HT-29 (cell line): ENCODE measurements at places on chromosomes 12 and 14.

DNA sequence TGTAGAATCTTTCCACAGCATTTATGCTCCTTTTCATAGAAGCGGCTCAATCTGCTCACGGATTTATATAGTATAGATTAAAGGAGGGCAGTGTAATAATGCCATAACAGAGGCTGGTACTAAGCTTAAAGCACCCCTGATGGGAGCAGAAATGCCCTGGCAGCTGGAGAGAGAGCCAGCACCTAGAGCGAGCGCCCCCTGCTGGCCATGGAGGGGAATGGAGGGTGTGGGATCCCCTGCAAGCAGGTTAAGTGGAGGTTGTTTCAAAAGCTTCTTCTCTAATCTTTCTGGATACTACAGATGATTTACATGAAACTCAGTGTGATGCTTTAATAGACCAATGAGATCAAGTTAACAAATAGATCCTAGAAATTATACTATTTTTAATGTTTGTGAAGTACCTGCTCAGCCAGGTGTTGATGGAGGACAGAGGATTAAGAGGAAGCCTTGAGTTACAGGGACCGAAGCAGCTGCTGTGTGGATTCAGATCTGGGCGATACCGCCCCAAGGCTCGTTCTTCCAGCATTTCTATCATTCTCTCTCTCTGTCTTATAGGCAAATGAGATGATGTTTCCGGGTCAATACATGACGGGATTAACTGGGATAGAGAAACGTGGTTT lies 1519.3 kb upstream of the TMEM132C start:
- peak; percentile 67 for DNase-seq

GRCh38 chr14:70808416-70809224 lies 693 bp downstream of the MAP3K9 start:
- DNase-seq = no peak

- no peak for DNase-seq
Measured at GRCh38 chr14:68015356-68016254, 196.0 kb downstream of the RAD51B start.

GRCh38 chr12:77724367-77724957 lies 106.2 kb upstream of the NAV3 start:
- DNase-seq = peak; percentile 79

DNA sequence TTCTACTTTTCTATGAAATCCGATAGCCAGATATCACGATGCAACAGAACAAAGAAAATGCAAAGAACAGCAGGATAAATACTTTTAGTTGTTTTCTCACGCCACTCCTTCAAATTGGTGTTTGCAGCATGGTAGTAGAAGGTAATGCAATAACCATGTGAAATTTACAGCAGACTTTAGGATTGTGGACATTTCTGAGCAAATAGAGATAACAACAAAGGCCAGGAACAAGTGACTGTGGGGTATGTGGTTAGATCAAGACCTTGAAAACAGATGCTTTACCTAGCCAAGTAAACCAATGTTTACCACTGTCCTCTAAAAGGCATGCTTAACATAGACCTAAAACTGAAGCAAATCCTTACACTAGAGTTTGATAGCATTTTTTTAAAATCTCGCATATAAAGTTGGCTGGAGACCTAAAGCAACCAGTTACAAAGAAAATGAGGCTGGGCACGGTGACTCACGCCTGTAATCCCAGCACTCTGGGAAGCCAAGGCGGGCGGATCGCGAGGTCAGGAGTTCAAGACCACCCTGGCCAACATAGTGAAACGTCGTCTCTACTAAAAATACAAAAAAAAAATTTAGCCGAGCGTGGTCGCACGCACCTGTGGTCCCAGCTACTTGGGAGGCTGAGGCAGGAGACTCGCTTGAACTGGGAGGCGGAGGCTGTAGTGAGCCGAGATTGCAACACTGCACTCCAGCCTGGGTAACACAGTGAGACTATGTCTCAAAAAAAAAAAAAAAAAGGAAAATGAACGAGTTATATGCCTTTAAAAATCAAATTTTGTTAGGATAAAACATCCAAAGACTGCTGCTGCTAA lies 123.2 kb upstream of the FOXN3 start:
- no peak for DNase-seq

GRCh38 chr14:98847521-98848468 lies 424.2 kb downstream of the BCL11B start:
- no peak for DNase-seq

DNA sequence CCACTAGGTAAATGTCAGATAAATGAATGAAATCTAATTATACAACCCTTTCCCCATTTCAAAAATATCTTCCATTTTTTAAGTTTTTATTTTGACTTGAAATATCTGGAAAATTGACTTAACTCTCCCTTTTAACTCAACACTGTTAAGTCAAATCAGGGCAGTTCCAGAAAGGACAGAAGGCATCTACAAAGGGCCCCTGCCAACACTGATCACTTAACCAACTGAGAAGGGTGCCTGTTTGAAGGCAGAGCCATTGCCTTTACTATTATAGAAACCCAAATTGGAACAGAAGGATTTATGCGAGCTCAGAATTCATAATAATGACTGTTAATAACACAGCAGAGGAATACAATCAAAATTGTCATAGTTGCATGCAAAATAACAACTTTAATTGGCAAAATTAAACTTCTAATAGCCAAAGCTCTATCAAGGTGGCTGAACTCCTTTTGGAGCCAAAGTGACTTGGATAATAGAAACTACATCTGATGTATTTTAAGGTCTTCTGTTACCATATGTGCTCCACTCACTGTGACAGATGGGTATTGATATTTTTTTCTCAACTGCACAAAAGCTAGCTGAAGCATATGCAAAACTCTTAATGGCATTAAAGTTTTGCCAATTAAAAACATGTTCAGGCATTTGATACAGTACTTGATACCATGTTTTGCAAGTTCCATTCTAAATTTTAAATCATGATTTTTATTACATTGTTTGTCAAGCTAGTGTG lies 383.8 kb downstream of the NOVA1 start:
- DNase-seq = no peak

- DNase-seq = no peak
Measured at GRCh38 chr12:106754331-106754730, 20.2 kb upstream of the RIC8B start.

- no peak for DNase-seq
Measured at GRCh38 chr14:72892879-72893635, 844 bp downstream of the DPF3 start.

- no peak for DNase-seq
Measured at GRCh38 chr12:44876544-44877410, 662 bp upstream of the NELL2 start.

DNA sequence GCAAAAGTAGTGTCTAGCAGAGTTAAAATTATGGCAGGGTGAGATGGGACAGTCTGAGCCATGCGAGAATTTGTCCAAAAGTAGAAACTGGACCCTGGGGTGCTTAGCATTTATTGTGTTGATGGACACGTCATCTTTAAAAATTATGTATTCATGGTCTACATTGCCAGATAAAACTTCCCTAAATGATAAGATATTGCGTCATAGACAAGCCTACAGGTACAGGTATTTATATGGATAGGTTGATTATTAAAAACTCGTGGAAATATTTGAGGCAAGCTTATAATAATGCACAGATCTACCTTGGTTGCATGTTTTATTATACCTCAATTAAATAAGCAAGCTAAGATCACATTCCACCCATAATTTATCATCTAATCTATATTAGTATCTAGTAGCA lies 196.0 kb upstream of the PDZRN4 start:
- no peak for DNase-seq

GRCh38 chr12:50123203-50123602 lies 11.2 kb downstream of the COX14 start:
- no peak for DNase-seq

GRCh38 chr12:111271674-111272418 lies 97.0 kb downstream of the PHETA1 start:
- DNase-seq = no peak

DNA sequence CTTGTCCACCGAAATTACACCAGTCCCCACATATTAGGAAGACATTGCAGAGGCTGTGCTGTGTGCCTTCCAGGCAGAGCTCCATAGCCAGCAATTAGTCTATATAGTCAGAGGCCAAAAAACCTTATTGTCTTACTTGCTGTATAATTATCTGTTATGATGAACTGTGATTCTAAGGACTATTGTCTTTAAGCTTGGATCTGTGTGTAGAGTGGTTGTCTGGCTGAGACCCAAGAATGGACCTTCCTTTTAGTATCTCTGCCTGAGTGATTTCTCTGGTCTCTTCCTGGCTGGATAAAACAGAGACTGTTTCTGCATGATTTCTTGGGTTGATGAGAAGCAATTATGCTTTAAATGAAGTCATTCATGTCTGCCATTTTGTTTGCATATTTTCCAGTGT lies 465.3 kb downstream of the PRKD1 start:
- DNase-seq = no peak

DNA sequence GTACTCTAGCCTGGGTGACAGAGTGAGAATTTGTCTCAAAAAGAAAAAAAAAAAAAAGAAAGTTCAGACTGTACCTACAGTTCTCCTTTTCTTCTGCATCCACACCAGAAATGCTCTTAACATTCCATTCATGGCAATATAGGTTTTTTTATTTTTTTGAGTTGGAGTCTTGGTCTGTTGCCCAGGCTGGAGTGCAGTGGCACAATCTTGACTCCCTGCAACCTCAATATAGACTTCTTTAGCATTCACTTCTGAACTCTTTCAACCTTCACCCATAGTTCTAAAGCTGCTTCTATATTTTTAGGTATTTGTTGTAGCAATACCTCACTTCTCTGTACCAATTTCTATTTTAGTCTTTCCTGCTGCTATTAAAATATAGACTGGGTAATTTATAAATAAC lies 1095.7 kb downstream of the FLRT2 start:
- no peak for DNase-seq

DNA sequence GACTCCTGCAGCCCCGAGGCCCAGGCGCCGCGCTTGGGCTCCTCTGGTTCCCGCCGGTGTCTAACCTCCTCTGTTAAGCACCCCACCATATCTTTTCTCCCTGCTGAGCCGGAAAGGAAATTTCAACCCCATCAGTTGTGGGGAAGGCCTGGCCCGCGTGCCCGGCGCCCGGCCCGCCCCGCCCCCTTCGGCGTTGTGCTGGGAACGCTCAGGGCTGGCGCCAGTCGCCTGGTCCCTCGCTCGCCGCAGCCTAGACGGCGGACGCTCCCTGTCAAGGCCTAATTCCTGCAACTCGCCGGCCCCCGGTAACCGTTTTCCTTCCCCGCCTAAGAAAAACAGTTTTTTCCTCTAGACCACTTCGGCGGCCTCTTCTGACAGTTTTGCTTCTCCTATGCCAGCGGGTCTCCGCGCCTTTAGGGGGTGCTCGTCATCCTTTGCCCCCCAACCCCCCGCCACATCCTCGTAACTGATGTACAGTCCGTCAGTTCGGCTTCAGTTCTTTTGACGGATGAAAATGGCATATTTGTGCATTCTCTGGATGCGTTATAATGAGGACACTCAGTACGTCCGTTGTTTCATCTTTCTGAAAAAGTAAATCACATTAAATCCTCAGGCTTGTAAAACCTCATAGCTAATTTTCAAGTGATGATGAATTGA lies 506 bp upstream of the NAP1L1 start:
- DNase-seq = peak; percentile 88

- DNase-seq = no peak
Measured at GRCh38 chr12:29376118-29376517, 4.9 kb downstream of the ERGIC2 start.

GRCh38 chr12:49541140-49541861 lies 2.5 kb downstream of the KCNH3 start:
- DNase-seq = no peak

- peak; percentile 69 for DNase-seq
Measured at GRCh38 chr12:26120561-26121274, 4.1 kb downstream of the BHLHE41 start.

DNA sequence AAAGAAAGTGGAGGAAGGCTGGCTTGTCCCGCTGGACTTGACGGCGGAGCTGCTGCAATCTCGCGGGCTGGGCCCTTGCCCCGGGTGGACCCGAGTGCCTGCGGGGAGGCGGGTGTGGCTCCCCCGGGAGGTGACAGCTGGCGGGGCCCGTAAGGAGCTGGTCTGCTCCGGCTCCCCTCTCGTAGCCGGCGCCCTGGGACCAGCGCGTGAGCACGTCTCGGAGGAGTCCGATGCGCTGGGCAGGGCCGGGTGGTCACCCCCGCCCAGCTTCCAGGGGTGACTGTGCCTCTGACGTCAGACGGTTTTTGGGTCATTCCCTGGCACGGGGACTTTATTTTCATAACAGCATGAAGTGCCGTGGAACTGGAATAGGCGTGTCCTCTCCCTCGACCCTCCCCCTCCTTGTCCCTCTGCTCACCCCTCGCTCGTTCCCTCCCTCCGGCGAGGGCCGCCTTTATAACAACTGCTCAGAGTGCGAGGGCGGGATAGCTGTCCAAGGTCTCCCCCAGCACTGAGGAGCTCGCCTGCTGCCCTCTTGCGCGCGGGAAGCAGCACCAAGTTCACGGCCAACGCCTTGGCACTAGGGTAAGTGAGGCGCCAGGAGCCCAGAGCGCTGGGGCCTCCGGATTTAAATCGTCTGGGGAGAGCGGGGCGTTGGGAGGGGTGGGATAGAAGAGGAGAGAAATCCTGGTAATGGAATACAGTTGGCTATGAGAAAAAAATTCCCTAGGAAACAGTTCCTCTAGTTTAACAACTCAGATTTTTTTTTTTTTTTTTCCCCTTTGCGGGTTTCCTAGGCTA lies at the start of gene GPRC5A:
Gene GPRC5A, plus strand, starts transcription at position 483 of the 801 bp plus-strand sequence. CDS start 16,688 bp downstream, outside the sequence.
- peak; percentile 99 for DNase-seq

GRCh38 chr14:67852926-67853604 lies 33.5 kb downstream of the RAD51B start:
- DNase-seq = no peak

GRCh38 chr14:37428954-37429353 lies 166.1 kb downstream of the FOXA1 start:
- DNase-seq = peak; percentile 55

GRCh38 chr12:88958946-88959345 lies 378.7 kb upstream of the KITLG start:
- no peak for DNase-seq

DNA sequence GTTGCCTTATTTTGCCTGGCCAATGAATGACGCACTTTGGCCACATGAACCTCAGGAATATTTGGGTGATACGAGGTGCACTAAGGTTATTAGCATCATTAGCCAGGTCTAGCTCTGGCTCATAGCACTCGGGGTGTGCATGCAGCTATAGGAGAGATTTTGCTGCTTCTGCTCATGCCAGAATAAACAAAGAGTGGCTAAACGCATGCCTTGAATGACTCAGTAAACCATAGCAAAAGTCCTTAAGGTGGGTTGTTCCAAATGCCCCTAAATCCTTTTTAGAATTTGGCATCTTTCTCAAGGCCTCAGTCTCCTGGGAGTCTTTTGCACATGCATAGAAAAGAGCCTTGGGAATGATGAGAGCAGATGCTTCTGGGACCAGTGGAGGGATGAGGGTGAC lies 343.7 kb upstream of the FKBP4 start:
- DNase-seq = no peak
